ENCODE measurements at places on chromosomes 5 and 9.

DNA sequence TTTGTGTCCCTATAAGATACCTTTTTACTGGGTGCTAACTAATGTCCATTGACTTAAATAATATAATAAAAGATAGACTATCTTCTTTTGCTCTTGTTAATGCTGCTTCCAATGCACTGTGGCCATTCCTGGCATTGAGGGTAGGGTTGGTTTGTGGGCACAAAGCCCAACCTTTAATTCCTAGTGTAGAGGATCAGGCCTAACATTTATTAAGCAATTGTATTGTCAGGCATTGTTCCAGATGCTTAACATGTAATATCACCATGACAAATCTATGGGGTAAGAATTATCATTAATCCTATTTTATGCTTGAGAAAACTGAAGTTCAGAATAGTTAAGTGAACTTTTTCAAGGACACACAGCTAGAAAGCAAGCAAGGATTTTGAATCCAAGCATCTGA, 60.4 kb upstream of the GPBP1 start:
- no peak for DNase-seq

DNA sequence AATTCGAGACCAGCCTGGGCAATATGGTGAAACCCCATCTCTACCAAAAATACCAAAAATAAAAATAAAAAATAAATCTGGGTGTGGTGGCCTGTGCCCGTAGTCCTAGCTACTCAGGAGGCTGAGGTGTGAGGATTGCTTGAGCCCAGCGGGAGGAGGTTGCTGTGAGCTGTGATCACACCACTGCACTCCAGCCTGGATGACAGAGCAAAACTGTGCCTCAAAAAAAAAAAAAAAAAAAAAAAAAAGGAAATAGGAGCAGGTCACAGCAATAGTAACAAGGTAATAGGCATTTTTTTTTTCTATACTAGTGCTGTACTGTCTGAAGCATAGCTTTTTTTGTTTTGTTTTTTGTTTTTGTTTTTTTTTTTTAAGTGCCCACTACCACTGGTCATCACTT, 5.8 kb downstream of the LRRC70 start:
- no peak for DNase-seq

- DNase-seq = no peak
Measured at GRCh38 chr9:89425921-89426383, 72.0 kb downstream of the SEMA4D start.

DNA sequence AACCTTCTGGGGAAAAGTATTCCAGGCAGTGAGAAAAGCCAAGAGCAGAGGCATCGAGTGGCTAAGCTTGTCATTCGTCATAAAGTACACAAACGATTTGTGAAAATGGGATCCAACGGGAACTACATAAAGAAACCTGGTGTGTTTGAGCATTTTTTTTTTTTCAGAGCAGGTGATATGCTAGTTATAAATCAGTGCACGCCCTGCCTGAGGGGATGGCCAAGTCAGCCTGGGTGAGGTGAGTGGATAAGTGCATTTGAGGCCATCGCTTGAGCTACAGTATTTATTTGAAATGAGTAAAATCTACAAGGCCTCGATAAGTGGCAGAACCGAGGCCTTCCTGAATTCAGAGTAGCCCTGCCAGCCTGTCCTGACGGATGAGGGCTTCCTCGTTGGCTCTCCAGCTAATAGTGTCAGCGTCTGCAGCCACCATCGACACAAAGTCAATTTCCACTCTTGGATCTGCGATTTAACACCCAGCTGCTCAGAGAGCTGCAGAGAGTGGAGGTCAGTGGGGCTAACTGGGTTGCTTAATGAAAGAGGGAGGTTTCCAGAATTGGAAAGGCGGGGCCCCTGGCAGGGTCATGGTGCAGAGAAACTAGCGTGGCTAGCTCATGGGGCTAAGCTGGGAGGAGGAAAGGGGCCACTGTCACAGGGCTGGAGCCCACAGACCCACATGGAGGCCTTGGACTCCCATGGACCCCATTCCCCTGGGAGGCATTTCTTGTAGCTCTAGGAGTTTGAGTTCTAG, 27.3 kb downstream of the PPARGC1B start:
- no peak for DNase-seq

GRCh38 chr5:22050931-22051330, 802.2 kb downstream of the CDH12 start:
- DNase-seq = no peak

DNA sequence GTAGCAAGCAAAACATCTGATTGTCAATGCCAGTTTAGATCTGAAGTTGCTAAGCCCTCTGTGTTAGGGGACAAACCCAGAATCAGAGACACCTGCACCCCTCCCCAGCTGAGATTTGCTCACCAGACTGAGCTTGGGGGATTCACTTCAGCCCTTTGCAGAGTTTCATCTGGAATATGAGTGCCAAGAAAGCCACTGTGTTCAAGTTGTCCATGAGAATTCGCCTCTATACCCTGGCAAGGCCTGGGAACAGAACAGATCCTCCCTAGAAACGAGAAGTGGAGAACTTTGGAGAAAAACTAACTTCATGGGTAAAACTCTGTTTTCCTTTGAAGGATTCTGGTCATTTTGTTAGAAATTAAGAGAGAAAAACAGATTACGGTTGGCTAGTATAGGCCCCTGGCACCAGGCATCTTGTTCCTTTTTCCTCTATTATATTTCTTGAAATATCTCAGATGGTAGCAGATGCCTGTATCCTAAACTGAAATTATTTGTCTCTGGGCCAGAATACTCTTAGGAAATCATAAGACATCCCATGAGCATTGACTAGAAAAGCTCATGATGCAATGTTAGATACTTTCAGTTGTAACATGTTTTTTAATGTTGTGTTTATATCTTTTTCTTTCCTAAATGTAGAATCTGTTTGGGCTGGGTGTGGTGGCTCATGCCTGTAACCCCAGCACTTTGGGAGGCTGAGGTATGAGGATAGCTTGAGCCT, 64.4 kb downstream of the SNX18 start:
- no peak for DNase-seq

GRCh38 chr9:112404508-112404932, 24.6 kb downstream of the HSDL2 start:
- DNase-seq = no peak
